ENCODE measurements at places on chromosomes 12 and 14.
A peak's percentile ranks its signal among the peaks of the same experiment; 100 is the strongest.

GRCh38 chr12:54299515-54300224 lies 1.1 kb downstream of the NFE2 start:
- no peak for DNase-seq

DNA sequence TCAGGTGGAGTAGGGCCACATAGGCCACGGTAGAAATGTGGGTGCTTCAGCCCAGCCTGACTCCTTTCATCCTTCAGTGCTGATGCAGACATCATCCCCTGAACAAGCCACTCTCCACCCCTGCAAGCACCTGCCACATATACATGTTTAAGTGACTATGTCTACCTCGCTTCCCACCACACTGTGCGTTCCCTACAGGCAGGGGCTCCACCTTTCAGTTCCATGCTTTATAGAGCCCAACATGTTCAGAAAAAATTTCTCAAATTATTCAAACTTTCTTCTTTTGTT lies 11.6 kb downstream of the SLC7A7 start:
- no peak for DNase-seq

DNA sequence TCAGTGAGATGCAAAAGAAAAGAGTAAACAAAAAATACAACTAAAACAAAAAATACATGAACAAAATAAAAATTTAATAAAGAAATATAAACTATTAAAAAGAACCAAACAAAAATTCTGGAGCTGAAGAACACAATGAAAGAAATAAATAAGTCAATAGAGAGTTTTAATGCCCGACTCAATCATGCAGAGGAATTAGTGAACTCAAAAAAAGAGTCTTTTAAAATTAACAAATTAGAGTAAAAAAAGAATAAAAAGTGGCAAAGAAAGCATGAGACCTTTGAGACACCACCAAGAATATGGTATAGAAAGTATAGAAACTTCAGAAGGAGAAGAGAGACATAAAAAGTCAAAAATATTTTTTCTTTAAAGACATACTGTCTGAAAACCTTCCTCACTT lies 2.6 kb upstream of the KLRC1 start:
- no peak for DNase-seq

DNA sequence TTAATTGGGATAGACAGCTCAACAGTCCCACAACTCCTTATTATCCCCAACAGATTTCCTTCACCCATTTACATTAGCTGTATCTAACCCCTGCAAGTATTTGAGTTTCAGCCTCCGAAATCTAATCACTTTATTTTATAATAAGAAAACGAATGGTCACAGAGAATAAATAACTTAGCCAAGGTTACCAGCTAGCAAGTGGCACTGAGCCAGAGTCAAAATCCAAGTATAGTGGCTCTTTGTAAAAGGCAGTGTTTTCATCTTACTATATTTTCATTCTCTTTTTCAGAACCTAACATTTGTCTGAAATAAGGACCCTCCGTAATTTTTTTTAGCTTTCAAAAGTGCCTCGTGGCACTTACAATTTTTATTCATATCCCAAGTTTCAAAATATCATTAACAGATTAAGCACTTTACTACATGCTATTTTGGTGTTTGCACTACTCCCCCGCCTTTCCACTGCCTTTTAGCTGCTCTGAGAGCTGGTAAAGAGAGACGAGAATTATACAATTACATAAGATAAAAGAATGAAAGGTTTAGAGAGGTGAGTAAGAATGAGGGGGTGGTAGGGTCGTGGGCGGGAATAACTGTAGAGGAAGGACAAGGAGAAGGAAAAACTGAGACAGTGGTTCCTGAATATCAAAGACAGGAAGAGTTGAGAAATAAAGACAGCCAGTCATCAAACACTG lies 3.7 kb upstream of the USP15 start:
- peak; percentile 70 for DNase-seq

- DNase-seq: no peak
Measured at GRCh38 chr12:13436696-13437391, 240.3 kb downstream of the EMP1 start.

GRCh38 chr12:111792155-111792855 lies 25.6 kb downstream of the ALDH2 start:
- DNase-seq: no peak

- no peak for DNase-seq
Measured at GRCh38 chr12:104698871-104699270, 242.1 kb downstream of the CHST11 start.

DNA sequence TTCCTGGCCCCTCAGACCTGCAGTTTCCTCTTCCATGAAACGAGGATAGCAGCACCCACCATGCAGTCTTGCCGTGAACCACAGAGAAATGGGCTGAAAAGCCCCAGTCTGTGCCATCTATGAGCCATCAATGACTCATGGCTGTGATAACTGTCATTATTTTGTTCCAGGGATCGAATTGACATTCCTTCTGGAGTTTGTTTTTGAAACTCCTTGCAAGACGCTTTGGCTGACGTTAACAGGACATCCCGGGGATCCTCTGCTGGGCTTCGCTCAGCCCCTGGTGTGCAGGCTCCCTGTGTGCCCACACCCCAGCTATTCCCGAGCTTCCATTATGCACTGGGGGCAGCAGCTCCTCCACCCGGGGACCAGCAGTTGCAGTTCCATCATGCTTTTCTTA lies 33.8 kb downstream of the MMAB start:
- no peak for DNase-seq

GRCh38 chr14:73741386-73741875 lies 27.2 kb upstream of the PNMA1 start:
- peak; percentile 75 for DNase-seq

DNA sequence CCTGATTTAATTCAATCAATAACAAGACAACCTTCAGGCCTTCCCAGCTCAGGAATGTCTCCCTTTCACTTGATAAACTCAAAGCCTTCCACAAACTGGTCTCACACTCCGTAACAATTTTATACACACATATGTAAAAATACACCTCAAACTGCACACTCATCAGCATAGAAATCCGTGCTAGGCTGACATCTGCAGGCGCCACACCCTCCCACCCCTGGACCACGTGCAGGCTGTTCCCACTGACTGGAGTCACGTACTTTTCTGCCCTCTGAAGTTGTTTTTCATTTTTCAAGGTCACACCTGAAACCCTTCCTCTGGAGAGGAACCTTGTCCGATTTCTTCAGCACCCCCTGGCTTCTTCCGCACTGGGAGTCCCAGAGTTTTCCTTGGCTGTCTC lies 27.6 kb downstream of the FBXO21 start:
- DNase-seq: no peak

GRCh38 chr12:75706786-75707605 lies 195.6 kb upstream of the KRR1 start:
- no peak for DNase-seq

DNA sequence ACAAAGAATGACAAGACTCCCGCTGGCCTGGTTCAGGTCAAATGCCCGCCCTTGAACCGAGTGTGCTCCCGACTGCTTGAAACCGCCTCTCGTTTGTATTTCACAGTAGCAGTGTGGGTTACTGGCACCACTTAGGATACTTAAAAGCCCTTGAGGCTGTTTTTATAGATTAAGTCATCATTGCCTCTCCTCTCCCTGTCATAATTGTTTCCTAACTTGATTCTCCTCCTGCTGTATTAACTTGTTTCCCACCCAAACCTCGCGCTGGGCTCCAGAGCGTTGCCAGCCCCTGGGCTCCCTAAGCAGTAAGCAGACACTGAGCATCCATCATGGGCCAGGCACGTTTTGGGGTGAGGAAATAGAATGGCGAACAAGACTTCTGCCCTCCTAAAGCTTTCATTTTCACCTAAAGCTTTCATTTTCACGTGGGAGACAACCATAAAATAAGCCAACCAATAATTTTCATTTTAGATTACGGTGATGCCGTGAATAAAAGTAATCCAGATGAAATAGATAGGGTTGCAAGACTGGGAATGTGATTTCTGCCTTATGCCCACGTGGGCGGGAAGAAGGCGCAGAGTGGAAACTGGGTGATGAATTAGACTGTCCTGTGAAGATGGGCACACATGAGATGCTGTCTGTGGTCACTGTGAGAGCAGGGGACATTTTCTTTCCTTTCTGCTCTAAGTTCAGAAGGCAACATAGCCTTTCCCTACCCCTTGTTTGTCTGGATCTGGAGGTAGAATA lies 97.5 kb downstream of the PPP2R5C start:
- DNase-seq: peak; percentile 33

DNA sequence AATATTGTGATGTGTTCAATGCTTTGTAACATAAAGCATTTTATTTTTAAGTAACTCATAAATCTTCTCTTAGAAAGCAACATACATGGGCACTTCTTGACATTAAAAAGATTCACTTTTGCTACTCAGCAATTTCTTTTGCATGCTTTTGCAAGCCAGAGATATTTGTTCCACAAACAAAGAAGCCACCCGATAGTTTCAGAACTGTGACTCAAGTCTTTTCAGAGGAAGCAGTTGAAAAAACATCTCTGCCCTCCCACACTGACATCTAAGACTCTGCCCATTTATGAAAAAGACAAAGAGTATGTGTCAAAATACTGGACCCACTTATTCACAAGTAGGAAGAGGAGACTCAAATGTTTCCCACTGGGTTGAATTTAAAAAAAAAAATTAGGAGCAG lies 7.5 kb downstream of the APPL2 start:
- no peak for DNase-seq

DNA sequence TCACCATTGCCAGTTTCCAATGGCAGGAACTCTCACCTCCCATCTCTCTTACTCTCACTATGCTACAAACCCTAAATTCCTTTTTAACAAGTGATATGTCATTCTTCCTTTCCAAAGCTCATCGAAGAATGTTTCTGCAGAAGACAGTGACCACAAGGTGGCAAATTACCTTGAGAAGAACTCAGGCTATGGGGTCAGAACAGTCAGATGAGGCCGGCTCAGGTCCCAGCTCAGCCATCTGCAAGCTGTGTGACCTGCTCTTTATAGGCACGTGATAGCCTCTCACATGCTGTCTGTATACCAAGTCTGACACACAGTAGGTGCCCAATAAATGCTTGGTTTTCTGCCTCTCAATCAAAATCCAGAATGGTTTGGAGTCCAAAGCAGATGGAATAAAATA lies 80.7 kb downstream of the FOXN3 start:
- no peak for DNase-seq

GRCh38 chr14:71250791-71251190 lies 343.5 kb downstream of the PCNX1 start:
- no peak for DNase-seq

- no peak for DNase-seq
Measured at GRCh38 chr12:120350576-120351350, 18.2 kb downstream of the MSI1 start.

GRCh38 chr14:92105893-92106142 lies 564 bp downstream of the ATXN3 start:
- DNase-seq: peak; percentile 24

DNA sequence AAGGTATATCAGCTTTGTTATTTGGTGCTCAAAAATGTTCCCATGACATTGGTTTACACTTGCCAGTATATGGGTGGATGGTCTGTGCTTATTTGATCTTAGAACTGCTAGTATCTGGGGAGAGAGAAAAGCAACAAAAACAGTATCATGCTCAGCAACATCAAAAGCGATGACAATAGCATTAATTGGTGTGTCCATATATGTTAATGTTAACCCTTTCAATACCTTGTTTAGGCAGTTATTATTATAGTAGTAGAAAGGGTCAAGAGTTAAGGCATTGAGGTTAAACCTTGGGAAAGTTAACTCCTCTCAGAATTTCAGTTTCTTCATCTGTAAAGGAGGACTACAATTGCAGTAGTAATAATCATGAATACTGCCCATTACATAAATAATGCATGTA lies 37.4 kb upstream of the SLC38A2 start:
- DNase-seq: no peak

DNA sequence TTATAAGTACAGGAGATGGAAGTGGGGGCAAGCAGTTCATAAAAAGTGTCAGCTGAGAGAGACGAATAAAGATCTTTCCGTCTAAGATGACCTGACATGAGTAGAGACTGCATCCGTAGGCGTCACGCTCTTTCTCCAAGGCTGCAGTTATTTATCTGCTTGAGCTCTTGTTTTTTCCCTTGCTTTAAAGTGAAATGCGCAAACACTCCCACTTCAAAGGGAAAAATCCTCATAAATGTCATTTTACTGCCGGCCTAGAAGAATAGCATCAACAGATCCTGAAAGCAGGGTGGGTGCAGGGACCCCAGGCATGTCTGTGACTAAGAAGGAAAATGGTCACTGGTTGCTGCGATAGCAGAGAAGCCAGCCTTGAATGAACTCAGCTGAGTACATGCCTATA lies 647.4 kb downstream of the MED13L start:
- DNase-seq: no peak

DNA sequence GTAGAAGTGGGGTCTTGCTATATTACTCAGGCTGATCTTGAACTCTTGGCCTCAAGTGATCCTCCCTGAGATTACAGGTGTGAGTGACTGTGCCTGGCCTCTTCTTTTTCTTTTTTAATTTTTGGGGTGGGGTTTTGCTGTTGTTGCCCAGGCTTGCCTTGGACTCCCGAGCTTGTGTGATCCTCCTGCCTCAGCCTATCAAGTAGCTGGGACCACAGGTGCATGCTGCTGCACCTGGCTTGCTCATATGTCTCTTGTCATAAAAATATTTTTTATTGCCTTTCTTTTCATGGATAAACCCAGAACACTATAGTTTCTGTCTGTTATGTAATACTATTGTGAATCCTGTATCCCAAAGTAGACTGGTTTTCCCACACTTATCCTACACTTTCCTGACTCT lies 26.0 kb downstream of the SCYL2 start:
- no peak for DNase-seq
